Stimulated activated CD4-positive, alpha-beta T cell treated with anti-CD3 and anti-CD28 coated beads, Interleukin-1b, Interleukin-23, amount 100 ng/mL, for 1 hour (primary cell): ENCODE measurements at places on chromosomes 1 and 21.

DNA sequence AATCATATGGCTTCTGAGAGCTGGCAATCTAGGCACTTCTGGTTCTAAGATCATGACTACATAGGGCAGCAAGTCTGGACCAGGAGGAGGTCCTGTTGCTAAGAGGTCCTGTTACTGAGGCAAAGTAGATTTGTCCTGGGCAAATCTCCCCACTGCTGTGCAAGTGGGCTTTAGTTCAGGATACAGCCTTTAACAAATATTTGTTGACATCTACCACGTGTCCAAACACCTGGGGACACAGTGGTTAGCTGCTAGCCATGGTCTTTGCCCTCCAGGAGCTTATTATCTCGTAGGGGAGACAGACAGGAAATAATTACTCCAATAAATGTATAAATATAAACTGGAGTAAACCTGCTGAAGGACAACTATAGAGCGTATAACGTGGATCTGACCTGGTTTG is 3.2 kb downstream of the CGN start:
- DNase-seq: no peak

DNA sequence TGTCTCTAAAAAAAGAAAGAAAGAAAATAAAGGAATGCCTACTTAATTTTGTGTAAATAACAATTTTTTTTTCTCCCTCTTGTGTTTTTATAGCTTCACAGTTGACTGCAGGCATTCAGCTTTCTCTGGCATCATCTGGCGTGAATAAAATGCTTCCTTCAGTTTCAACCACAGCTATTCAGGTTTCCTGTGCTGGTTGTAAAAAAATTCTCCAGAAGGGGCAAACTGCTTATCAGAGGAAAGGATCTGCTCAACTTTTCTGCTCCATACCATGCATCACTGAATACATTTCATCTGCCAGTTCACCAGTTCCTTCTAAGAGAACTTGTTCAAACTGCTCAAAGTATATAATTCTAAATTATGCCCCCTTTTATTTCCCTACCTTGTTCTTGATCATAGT is 18.0 kb downstream of the ZMYM1 start:
- no peak for DNase-seq

DNA sequence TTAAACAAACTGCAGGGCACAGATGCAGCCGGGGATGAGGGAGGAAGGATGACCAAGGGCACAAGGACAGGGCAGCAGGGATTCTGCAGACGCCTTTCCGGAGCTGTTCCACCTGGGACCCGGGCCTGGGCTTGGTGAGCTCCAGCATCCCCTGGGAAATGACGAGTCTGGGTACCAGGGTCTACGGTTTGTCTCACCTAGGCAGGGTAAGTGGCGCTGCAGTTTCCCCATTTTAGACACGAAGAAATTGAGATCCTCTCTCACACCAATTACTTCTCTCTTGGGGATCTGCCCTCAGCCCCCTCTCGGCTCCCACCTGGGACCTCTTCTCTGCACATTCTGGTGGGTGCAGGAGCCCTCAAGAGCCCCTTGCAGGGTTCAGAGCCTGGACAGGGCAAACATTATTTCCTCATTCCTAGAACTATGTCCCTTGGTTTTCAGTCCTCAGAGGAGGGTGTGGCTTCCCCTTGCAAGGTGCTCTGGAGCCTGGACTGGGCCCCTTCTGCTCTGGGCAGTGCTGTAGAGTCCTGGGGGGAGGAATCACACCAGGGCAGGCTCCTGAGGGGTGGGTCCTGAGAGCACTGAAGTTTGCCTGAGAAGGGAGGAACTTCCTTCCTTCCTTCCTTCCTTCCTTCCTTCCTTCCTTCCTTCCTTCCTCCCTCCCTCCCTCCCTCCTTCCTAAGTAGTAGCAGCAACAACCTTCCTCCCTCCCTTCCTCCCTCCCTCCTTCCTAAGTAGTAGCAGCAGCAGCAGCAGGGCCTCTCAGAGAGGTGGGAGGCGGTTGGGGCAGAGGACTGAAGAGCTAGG is 16.0 kb downstream of the RAP1GAP start:
- no peak for DNase-seq

GRCh38 chr1:245561665-245562234 is 407.0 kb downstream of the KIF26B start:
- no peak for DNase-seq

DNA sequence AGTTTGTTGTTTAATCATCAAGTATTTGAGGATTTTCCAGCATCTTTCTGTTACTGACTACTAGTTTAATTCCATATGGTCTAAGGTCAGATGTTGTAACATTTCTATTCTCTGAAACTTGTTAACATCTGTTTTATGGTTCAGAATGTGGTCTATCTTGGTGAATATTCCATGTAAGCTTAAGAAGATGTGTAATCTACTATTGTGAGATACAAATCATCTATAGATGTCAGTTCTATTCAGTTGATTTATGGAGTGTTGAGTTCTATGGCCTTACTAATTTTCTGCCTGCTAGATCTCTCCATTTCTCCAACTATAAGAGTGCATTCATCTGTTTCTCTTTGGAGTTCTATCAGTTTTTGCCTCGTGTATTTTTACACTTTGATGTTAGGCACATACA is 31.5 kb downstream of the WARS2 start:
- no peak for DNase-seq

GRCh38 chr21:35201288-35201687 is 152.2 kb upstream of the RUNX1 start:
- no peak for DNase-seq

DNA sequence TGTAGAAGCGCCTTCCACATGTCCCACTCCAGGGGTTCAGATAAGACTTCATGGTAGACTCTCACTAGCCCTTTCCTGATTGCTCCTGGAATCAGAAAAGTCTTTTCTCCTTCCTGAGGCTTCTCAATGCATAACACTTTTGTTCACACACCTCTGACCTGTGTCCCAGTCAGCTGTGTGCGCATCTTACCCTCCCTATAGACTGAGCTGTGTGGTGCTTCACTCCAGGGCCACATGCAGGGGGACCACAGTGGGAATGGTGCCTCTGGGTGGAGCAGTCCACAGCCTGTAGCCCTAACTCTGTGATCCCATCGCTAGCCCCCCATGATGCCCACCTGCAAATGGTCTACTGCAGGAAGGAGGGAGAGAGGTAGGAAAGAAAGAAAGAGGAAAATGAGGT is 84.0 kb upstream of the TLR5 start:
- no peak for DNase-seq

GRCh38 chr1:168521401-168522000 is 22.3 kb downstream of the XCL2 start:
- DNase-seq: no peak

DNA sequence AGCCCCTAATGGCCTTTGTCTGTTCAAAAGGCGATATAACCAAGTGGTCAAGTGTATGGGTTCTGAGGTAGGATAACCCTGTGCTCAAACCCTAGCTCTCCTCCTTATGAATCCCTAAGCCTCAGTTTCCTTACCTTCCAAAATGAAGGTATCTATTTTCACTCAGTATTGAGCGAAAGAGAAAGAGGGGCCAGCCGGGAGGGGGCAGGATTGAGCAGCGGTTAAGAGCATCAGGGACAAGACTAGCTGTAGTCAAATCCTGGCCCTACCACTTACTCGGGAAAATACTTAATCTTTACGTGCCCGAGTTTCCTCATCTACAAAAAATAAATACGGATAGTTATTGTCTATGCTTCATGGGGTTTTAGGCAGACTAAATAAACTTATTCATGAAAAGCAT is 25.7 kb downstream of the LY9 start:
- DNase-seq: no peak

DNA sequence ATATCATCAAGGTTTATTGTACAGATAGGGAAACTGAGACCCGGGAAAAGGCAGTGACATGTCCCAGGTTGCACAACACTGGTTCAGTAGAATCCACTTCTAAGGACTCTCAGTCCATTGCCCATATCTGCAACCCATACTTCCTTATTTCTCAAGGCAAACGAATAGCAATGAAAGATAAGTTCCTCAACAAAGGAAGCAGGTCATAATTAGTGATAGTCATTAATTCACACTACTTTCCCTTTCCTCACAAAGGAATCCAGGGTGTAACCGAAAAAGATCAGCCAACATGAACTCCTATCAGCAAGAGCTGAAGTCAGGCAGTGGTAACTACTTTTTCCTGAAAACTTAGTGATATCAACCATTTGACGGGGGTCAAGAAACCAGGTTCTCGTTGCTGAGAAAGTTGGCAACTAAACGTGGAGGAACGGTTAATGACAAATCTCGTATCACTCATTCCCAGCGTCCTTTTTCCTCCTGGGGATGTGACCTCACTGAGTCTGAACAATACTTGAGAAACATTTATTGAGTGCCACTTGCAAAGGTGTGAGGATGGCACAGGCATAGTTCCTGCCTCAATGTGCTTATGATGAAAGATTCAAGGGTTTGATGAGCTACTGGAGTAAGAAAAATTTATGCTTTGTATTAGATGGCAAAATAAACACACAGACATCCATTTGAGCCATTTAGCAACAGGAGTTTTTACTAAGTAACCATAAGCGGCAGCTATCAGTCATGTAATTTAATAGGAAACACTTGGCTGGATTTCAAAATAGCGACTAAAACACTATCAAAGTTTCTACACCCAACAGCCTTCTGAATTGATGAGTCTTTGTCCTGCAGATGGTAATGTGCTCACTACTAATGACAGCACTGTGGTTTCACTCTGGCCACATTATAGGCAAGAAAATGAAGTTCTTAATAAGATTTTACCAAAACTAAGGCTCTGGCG is 82.3 kb downstream of the PLPP3 start:
- DNase-seq: no peak

GRCh38 chr1:238489006-238489405 is 598.3 kb upstream of the ZP4 start:
- no peak for DNase-seq

DNA sequence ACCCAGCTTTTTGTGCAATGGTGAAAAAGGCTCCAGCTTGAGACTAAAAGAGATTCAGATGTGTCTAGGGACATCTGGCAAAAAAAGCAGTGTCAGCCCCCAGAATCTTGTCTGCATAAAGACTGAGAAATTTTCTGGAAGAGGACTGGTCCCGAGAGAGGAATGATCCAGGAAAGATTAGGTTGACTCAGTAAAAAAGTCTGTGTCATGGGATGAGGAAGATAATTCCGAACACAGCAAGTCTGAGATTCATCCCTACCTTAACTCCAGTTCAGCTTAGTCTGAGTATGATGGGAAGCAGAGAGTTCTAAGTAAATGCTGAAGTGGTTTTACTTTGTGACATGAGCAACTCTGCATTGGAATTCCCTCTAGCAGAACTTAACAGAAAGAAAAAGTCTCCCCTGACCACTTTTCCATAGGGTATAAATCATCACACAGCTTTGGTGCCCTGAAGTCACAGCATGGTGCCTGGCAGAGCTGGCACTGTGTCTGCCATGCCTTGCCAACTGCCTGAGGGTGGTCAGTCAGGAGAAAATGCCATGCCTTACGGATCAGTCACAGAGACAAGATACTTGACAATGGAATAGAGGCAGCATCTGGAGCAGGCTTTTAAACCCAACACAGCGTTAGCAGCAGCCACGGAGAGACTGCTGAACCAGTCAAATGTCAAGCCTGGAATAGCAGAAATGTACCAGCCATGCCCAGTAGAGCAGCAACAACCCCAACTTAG is 153.4 kb downstream of the ZC3H11B start:
- no peak for DNase-seq

- no peak for DNase-seq
These were observed 144.8 kb downstream of the USP25 start for GRCh38 chr21:15874615-15875014.

- DNase-seq: no peak
These were observed 511.4 kb upstream of the B3GALT2 start for GRCh38 chr1:193697776-193698175.

DNA sequence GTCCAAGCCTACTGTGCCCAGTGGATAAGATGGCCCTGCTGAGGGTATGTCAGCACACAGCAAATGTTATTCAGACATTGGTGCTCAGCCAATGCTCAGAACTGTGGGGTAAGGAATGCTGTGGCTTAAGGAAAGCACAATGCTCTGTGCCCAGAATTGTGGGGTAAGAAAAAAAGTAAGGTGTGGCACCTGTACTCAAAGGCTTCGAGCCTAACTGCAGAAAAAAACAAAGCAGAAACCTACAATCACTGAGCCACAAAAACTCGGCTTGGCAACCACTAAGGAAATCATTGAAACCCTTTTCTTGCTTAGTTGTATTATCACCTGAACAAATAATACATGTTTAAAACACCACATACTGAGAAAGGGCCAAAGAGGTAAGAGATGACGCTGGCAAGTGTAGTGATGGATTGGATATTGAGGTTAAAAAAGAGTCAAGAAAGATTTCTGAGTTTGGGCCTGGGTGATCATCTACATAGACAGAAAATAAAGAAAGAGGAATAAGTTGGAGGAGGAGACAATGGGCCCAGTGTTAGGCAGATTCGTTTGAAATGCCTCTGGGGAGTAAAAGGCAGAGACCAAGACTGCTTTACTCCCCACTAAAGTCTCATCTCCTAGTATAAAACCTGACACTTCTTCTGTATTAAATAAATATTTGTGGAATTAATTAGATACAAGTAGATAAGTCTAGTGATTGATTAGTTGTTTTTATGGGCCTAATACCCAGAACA is 25.9 kb upstream of the ATP1A1 start:
- DNase-seq: no peak

GRCh38 chr1:189697113-189697512 is 780.6 kb downstream of the BRINP3 start:
- no peak for DNase-seq

- no peak for DNase-seq
These were observed 36.5 kb downstream of the MACO1 start for GRCh38 chr1:25467193-25467592.

GRCh38 chr1:189596197-189596596 is 881.5 kb downstream of the BRINP3 start:
- DNase-seq: no peak

DNA sequence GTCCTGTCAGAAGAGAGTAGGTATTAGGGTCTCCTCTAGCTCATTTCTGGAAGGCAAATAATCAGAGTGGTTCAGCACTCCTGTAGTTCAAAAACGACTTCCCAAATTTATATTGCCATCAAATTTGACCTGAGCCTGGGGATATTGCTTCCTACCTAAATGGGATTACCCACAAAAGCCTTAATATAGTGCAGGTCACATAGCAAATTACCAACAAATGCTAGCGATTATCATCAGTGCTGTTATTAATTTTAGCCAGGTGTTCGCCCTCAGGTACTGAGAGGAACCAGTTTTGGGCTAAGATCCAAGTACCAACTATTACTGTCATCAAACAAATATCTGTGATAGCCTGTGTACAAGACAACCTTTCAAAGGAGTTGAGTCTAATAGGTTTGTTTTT is 661.8 kb upstream of the PTBP2 start:
- no peak for DNase-seq

DNA sequence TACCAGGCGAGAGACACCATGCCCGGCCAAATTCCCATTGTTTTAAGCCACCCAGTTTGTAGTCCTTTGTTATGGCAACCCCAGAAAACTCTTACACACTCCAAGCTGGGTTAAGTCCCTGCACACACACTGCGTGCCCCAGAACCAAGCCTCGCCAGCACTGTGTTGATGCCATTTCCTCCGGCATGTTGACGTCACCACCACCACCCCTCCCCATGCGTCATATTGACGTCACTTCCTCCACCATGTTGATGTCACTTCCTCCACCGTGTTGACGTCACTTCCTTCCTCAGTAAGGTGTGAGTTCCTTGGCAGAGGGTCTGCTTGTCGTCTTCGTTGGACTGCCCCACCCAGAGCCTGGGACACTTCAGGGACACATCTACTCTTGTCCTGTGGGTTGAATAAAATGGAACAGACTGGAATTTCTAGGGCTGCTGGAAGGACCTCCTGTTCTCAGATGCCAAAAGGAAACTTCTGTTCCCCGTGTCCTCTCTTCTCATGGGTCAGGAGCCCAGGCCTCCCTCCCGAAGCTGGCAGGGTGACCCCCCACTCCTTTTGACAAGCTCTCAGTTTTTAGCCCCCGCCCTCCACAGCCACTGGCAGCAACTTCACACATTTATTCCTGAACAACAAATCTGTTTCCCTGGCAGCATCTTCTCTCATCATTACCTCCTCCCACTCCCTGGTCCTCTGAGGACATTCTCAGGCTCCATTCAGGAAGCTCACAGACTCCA is 643.3 kb downstream of the NPHP4 start:
- DNase-seq: no peak
